ENCODE measurements at places on chromosomes 2 and 18. TPM values are rescaled to one million over a fixed set of nuclear protein-coding genes. Genes with fewer than 3 reads are reported as not detected.

Gene PLEK
- 6.6 TPM for polyA plus RNA-seq

Gene IL36G
- 0.50 TPM for polyA plus RNA-seq

Gene TOGARAM2
- 0.92 TPM for polyA plus RNA-seq

Gene IGFBP2
- 9.8 TPM for polyA plus RNA-seq

Gene RFX8
- polyA plus RNA-seq, result not detected

Measured in small intestine (tissue), 16 donors.